ENCODE measurements at places on chromosomes 5 and 9.
A peak's percentile ranks its signal among the peaks of the same experiment; 100 is the strongest.

DNA sequence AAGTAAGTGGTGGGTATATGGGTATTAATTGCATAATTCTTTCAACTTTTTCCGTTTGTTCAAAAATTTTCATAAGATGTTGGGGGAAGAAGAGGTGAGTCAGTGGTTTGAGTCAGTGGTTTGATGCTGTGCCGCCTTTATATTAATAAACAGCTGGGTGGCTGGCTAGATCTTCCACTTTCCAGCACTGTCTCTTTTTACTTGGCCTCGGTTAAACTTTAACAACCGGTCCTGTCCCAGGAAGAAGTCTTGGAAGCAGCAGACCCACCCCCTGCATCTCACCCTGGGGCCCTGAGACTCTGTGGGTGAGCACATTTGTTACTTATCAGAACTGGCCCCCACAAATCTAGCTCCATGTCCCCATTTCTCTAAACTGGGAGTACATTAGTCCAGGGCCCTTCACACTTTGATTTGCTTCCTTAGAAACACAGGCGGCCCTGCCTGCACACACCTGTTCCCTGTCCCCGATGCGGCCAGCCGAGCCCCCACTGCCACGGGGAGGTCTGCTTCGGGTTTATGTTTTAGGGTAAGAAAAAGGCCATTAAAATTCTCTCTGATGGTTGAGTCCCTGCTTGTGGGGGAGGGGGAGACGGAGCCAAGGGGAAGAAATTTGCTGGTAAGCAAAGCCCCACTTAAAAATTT, 90.7 kb downstream of the PTCH1 start:
- no peak for DNase-seq

DNA sequence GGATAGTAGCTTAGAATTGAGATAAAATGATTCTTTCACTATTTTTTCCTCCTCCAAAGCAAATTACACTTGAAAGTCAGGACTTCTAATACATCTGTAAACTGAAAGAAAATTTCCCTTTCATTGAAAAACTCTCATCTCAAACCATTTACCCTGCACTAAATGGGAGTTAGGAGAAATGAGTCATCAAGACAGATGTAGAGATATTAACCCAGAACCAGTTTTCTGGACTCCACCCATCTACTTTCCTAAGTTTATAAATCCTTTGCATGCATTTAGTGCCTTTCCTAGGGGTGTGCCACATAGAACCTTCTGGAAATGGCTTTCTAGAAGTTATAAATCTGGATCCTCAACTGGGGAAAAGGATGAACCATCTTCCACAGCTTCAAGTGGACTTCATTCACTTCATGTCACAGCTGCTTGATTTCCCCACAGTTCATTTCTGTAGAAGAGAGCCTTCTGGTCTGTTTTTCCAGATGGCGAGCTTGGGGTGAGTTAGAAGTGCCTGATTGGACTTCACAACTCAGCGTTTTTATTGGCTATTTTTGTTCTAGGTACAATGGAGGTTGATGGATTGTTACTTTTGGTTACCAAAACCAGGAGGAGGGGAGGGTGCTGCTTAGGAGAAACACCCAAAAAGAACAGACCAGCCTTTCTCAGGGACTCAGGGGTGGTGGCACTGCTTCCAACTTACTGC, 72.5 kb upstream of the GPR151 start:
- DNase-seq = no peak

DNA sequence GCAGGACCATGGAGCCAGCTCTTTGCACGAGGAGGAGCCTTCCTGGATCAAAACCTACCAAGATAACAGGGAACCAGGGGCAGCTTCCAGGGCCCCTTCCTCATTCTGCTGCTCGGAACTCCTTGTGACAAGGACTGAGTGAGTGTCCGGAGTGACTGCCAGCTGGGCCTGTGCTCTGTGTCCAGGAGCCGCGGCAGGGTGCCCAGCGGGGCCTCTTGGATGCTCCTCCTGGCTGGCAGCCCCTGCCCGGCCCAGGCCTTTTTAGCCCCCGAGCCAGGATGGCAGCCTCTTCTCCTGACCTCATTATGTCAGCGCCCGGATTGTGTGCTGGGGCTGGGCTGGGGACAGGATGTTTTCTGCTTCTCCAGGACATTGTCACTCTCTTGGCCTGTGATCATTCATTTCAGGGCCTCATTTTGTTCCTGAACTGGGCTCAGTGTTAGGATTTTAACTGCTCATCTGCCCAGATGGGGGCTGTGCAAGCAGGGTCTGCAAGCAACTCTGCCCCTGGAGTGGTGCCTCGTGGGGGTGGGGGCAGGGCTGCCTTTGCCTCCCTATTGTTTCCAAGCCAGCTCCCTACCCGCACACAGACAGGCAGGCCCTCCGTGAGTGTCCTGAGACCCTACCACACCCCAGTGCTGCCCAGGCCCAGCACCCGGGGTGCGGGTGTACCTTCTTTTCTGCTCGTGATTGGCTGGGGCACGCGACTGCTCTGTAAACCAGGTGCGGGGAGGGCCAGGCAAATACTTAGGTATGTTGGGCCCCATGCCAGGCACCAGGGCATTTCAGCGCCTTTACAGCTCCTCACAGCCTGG, 161.6 kb downstream of the COL23A1 start:
- DNase-seq = no peak

DNA sequence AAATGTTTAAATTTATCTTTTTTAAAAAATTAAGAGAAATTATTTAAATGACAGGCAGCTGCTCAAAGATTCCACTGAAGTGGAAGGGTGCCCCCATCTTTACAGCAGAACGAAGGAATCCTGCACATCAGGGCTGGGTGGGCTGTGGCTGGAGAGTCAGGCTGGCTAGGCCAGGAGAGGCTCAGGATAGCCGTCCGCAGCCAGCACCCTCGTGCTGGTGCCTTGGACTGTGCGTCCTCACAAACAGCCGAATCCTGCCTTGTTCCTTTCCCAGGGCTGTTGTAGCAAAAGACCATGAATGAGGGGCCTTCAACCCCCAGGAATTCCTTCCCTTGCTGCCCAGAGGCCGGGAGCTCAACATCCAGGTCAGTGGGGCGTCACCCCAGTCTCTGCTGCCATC, 64.6 kb upstream of the FCN1 start:
- no peak for DNase-seq

DNA sequence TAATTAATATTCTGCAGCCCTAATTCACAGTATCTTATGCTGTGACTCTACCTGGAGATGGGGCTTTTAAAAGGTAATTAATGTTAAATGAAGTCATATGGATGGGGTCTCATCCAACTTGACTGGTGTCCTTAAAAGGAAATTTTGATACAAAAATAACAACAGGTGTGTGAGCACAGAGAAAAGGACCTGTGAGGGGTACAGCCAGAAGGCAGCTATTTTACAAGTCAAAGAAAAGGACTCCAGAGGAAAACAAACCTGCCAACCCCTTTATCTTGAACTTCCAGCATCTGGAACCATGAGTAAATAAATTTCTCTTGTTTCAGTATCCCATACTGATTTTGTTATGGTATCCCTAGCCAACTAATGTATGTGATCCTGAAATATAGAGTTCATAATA, 250.3 kb downstream of the TMEM232 start:
- no peak for DNase-seq

GRCh38 chr5:96292582-96293247, 140.3 kb downstream of the PCSK1 start:
- no peak for DNase-seq

GRCh38 chr5:134136771-134137170, 22.3 kb downstream of the TCF7 start:
- DNase-seq = no peak

GRCh38 chr9:30172206-30172605, 2212.2 kb upstream of the ACO1 start:
- DNase-seq = no peak

DNA sequence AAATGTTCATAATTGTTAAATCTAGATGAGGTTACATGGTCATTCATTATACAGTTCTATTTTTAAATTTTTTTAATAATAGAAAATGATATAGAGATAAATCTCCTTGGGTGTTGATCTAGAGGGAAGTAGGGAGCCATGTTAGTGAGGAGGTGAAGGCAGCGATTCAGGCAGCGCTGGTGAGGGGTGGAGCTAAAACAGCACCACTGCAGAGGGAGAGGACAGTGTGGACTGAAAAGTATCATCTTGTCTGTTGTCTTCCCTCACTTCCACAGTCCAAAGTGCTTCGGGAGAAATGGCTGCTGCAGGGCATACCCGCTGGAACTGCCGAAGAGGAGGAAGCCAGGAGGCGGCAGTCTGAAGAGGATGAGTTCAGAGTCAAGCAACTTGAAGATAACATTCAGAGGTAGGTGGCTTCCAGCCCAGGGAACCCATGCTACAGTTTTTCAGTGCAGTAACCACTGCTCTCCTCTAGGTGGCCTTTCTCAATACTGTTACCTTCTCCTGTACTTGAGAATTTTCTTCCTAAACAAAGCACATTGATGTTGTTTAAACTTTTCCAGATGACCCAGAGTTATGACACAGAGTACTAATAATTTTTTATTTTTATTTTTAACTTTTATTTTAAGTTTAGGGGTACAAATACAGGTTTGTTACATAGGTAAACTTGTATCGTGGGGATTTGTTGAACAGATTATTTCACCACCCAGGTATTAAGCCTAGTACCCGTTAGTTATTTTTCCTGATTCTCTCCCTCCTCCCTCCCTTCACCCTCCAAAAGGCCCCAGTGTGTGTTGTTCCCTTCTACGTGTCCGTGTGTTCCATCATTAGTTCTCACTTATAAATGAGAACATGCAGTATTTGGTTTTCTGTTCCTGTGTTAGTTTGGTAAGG, 100.5 kb downstream of the PALM2AKAP2 start:
- DNase-seq = peak; percentile 1

GRCh38 chr5:126941403-126941802, 89.0 kb downstream of the MARCHF3 start:
- DNase-seq = no peak

DNA sequence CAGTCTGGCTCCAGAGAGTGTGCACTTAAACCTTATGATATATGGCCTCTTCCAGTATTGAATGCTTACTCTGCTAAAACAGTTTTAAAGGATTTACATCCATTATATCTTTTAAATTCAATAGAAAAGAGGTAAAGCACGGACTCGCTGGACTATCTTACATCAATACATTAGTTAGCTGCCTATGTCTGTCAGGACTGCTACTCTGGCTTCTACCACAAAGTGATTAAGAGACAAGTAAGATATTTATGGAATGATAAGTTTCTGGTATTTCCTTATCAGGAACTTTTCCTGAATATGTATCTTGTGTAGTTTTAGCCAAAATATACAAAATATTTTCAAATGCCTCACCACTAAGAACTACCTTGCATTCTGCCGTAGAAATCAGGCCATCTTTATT, 295.1 kb downstream of the ISL1 start:
- no peak for DNase-seq

DNA sequence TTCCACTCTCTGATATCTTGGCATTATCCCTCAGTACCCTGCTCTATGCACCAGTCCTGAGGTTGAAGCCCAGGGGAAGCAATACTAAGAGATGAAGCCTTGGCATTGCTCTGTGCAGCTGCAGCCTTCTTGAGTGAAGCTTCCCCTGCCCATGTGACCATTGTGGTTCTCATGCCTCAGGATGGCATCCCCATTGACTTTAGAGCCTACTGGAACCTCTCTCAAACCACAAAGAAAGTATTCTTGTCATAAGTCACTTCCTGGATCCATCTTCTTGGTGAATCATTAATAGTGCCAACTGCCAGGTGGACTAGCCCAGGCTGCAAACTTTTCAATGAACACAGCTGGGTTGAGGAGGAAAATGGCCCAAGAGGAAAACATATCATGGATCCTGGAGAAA, 283.9 kb upstream of the RFX3 start:
- no peak for DNase-seq

DNA sequence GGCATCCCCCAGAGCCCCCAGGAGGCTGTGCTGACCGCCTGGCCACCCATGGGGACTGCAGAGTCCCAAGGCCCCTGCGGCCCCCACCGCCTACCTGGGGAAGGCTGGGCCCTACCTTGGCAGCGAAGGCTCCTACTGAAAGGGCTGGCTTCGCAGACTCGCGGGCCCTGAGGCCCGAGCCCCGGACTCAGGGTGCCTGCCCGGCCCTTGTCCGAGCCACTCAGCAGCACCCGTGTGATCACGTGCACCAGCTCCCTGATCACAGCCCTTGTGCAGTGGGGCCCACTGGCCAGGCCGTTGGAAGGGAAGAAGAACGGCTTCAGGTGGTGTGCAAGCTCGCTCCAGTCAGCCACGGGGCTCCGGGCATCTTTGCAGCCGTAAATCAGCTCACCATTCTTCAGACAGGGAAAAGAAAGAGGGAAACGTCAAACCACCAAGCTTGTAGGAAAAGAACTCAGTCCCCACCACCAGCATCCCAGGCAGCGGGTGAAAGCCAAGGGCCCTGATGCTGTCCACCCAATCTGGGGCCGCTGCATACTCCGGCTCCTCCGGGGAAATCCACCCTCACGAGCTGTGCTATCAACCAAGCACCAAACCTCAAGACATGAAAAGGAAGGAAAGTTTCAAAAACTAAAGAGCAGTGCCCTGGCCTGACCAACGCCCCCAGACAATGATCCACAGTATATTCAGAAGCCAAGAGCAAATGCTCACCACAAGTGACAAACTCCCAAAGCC, 31.9 kb downstream of the IPPK start:
- no peak for DNase-seq

DNA sequence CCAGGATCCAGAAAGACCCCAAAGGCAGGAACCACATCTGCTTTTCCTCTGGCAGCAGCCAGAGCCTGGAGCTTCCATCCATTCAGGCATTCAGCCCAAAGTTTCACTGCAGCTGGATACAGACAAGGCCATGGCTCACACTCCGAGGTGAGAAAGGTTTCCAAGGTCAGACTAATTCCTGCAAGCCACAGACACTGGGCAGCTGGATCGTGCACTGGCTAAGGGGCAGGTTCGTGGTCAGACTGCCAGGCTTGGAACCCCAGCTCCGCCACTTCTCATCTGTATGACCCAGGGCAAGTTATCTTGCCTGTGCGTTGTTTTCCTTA, 36.9 kb downstream of the SPOCK1 start:
- no peak for DNase-seq

DNA sequence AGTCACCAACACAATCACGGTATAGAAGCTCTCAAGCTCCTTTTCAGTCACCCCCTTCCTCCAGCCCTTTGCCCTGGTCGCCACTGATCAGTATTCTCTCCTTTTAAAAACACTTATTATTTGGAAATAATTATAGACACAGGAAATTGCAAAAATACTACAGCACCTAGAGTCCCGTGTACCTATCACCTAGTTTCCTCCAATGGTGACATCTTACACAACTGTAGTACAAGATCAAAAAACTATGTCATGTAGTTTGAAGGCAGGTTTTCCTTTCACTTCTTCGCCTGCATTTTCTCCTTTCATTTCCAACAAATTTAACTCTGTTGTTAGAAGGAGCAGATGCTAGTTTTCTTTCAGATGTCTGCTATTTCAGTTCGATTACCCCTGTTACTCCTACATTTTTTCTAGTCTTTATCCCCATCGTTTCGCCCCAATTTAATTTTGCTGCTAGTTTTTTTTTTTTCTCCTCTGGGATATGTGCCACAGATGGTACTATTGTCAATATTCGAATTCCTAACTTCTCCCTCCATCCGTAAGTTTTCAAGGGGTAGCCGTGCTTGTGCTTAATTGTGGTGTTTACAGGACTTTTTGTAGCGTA, 612 bp upstream of the ATG10 start:
- DNase-seq = no peak

- DNase-seq = no peak
These were observed 46.8 kb downstream of the LHFPL2 start for GRCh38 chr5:78601559-78602314.
